NCI-H2029 (cell line): ENCODE measurements at places on chromosomes 11 and 22.

DNA sequence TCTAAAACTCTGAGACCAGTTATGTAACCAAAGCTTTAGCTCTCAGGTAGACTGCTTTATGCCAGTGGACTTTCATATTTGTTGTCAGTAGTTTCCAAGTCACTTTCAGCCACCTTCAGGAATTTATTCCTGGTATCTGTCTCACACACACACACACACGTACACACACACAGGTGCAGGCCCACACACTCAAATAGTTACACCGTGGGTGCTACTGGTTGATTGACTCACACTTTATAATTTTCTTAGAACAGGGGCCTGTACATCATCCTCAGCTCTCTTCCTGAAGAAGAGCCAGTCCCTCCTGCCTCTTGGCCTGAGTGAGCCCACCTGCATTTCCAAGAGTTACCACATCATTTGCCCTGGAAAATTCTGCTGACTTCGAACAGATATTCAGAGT is 555.2 kb downstream of the SOX6 start:
- DNase-seq, result no peak

- no peak for DNase-seq
These were observed 28.8 kb upstream of the P2RY2 start for GRCh38 chr11:73189315-73189714.

DNA sequence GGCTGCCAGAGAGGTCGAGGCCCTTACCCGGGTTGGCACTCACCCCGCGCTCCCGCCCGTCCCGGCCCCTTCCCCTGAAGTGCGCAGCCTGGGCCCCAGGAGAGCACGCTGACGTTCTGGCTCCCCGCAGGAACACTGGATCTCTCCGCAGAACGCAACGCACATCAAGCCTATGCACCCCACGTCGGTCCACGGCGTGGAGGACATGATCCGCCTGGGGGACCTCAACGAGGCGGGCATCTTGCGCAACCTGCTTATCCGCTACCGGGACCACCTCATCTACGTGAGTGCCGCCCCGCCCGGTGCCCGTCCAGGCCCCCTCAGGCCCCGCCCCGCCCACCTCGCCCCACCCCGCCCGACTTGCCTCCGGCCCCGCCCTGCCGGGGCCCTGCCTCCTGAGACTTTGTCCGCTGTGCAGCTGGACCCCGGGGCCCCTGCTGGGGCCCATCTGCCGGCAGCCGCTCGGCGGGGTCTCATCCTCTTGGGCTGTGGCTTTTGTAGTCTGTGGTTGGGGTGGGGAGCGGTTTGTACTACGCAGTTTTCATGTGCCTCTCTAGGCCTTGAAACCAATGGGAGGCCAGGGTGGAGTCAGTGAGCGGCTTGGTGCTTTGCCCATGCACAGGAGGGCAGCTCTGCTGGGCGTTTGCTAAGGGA is 19.7 kb downstream of the MYO7A start:
- no peak for DNase-seq

DNA sequence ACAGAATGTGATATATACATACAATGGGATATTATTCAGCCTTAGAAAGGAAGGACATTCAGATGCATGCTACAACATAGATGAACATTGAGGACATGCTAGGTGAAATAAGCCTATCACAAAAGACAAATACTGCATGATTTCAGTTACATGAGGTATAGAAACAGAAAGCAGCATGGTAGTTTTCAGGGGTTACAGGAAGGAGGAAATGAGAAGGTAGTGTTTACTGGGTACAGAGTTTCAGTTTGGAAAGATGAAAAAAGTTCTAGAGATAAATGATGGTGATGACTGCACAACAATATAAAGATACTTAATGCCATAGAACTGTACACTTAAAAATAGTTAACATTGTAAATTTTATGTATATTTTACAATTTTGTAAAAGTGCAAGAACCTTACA is 266.7 kb upstream of the C11orf87 start:
- DNase-seq, result no peak

GRCh38 chr22:44566911-44567310 is 68.9 kb upstream of the RTL6 start:
- no peak for DNase-seq

DNA sequence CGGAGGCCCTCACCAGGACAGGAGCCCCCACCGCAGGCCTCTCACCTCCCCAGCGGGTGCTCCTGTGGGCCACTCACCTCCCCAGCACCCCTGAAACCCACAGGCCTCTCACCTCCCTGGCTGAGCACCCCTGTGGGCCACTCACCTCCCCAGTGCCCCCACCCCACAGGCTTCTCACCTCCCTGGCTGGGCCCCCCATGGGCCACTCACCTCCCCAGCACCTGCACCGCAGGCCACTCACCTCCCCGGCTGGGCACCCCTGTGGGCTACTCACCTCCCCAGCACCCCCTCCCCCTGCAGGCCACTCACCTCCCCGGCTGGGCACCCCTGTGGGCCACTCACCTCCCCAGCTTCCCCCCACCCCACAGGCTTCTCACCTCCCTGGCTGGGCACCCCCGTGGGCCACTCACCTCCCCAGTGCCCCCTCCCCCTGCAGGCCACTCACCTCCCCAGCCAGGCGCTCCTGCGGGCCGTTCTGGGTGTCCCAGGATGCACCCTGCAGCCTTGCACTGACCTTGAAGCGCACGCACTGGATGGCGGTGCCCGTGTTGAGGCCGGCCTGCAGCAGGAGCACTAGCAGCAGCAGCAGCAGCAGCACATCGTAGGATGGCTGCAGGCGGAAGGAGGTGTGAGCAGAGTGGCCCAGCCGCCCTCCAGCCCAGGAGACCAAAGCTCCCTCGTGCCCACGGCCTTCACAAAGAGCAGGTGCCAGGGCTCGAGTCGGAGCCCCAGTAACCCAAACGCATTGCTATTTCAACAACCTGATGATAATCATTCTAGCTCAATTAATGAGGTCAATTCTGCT is 5.7 kb upstream of the TTLL8 start:
- DNase-seq, result no peak

DNA sequence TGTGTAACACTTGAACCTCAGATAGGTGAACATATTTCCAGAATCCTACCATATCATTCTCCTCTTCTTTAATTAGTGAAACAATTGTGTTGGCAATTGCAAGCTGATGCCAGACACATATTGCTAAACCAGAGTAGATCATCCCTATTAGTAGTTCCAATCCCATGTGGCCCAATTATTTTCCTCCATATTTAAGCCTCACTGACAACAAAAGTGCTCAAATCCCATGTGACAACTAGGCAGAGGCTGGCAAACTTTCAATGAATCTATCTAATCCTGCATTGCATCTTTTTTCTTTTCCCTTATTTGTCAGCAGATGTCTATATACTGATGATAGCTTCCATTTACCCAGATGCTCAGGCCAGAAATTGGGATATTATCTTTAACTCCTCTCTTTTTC is 90.4 kb downstream of the GRIA4 start:
- no peak for DNase-seq

DNA sequence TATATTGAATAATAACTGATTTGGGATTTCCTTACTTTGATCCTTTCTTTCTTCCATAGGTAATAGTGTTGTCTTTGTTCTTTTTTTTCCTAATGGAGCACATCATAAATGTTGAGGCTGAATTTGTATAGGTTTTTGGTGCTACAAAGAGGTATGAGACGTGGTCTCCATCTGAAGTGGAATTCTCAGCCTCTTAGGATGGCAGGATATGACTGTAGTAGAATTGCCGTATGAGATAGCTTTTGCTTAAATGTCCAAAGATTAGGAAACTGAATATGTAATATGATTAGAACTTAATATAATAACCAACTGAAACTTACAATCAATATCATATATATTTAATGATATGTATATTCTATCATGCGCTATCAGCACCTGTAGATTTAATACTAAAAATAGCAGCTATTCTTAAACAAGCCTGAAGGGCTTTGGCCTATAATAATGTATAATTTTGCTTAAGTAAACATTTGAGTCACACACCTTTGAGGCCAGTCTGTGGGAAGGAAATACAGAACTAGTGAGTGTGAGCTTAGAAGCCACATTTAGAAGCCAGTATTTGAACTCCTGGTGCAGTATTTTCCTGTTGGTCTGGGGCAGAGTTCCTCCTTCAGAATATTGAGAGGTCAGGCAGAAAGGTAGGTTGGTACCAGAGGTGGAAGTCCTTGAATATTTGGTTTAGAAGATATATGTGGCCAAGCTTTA is 62.6 kb downstream of the SWAP70 start:
- DNase-seq, result peak; percentile 10

DNA sequence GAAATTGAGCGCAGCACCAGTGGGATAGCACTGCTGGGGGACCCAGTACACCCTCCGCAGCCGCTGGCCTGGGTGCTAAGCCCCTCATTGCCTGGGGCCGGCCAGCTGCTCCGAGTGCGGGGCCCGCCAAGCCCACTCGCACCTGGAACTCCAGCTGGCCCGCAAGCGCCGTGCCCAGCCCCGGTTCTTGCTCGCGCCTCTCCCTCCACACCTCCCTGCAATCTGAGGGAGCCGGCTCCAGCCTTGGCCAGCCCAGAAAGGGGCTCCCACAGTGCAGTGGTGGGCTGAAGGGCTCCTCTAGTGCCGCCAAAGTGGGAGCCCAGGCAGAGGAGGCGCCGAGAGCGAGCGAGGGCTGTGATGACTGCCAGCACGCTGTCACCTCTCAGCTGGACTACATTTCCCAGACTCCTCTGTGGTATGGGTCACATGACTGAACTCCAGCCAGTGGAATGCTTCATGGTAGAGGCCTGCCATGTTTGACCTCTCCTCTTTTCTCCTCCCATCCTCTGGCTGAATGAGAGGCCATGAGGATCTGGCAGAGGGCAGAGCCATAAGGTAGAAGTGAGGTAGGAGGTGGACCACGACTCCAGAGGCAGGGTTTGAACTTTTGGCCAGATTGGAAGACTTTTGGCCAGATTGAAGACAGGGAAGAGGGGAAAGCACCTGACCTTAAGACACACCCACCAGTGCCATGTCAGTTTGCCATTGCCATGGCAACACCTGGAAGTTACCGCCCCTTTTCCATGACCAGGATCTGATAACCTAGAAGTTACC is 6.2 kb downstream of the MRGPRD start:
- no peak for DNase-seq

GRCh38 chr22:46085828-46086576 is 64.3 kb upstream of the PPARA start:
- no peak for DNase-seq

GRCh38 chr11:34427186-34427805 is 11.4 kb upstream of the CAT start:
- DNase-seq, result no peak

- peak; percentile 36 for DNase-seq
These were observed 394 bp downstream of the KIAA1671 start for GRCh38 chr22:24952837-24953383.

DNA sequence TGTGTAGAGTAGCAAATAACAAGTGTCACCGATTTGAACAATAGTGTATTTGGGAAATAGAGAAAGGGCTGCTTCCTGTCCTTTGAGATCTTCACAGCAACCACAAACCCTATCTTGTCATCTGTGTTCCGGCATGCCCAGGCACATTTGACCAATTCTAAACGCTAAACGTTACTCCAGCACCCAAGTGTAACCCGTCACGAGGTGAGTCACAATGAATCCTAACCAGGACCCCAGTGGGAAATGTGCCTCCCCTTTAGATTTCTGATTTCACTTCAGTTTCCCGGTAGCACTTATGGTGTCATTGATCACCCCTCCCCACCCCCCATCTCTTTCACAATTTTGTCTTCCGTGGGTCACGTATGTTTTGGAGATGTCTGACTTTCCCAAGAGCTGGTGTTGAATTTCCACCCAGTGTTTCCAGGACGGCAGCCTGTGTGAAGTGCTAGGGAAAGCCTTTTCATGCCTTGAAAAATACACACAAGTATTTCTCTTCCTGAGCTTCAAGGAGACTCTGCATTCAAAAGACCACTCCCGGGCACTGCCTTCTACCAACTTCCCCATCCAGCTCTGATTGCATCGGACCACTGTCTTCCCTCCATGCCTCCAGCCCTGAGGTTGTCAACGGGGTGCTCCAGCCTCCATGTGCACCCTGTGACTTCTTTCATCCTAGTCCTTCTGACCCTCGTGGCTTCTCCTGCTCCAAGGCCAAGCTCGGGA is 10.5 kb upstream of the C11orf24 start:
- DNase-seq, result no peak

DNA sequence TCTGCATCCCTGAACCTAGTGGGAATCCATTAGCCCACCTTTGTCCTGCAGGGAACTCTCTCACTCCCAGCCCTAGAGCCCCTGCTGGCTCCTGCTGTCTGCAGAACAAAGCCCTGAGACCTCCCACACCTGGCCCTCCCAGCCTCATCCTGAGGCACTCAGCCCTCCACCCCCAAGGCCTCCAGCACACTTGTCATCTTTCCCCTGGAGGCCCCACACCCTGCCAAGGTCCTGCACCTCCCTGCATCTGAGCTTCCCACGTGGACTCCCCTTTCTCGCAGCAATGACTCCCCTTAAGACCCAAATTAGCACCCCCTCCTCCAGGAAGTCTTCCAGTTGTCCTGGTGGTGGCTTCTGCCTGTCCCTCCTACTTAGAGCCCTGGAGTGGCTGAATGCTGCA is 42.3 kb upstream of the LINC01488 start:
- no peak for DNase-seq

- DNase-seq, result no peak
These were observed 56.5 kb downstream of the BLID start for GRCh38 chr11:122059565-122059964.

- no peak for DNase-seq
These were observed 14.3 kb downstream of the MYO7A start for GRCh38 chr11:77142091-77142975.

DNA sequence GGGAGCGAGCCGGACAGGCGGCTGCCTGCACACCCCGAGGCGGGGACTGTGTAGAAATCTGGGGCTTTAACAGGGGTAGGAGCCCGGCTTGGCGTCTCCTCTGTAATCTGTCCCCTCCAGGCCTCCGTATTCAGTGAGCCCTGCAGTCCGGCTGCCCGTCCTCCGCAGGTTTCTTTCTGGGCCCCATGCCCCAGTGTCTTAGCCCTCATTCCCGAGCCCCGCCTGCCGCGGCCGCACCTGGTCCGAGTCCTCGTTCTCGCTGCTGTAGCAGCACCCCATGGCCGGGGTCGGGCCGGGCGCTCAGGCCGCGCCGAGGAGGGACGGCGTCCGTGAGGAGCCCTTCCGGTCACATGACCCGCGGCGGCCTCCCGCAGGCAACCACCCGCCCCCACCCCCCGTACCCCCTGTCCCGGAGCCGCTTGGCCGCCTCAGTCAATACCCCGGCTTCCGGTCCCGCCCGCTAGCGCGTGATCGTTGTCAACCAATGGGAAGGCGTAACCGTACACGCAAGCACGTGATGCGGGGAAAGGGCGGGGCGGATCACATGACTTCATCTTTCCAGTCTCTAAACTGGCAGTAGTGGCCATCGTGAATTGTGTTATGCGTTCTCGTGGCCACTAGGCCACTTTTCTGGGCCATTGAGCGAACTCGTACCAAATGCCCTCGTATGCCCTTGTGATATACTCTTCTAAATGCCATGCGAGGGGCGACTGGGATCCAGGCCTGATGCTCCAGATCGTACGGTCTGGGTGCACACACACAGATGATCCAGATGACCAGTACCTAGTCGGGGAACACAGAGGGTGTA is at the start of gene LAMTOR1:
LAMTOR1 (minus strand) TSS at position 352 of the 808 bp plus-strand sequence; CDS start at position 279, 73 bp downstream.
- DNase-seq, result peak; percentile 98
